ENCODE measurements at places on chromosomes 1 and 21.

DNA sequence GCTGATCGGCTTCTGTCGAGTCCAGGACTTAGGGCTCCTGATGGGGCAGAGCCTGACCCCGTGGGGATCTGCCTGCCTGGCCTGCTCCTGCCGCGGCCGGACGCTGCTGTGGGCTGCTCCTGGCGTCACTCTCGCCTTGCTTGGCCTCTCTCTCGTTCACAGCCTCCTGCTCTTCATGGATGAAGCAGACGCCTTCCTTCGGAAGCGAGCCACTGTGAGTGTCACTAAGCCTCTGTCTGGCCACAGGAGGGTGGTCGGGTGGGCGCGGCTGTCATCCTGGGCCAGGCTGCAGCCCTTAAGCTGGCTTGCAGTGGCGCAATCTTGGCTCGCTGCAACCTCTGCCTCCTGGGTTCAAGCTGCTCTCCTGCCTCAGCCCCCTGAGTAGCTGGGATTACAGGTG is 16.1 kb downstream of the ATAD3B start:
- DNase-seq = no peak

DNA sequence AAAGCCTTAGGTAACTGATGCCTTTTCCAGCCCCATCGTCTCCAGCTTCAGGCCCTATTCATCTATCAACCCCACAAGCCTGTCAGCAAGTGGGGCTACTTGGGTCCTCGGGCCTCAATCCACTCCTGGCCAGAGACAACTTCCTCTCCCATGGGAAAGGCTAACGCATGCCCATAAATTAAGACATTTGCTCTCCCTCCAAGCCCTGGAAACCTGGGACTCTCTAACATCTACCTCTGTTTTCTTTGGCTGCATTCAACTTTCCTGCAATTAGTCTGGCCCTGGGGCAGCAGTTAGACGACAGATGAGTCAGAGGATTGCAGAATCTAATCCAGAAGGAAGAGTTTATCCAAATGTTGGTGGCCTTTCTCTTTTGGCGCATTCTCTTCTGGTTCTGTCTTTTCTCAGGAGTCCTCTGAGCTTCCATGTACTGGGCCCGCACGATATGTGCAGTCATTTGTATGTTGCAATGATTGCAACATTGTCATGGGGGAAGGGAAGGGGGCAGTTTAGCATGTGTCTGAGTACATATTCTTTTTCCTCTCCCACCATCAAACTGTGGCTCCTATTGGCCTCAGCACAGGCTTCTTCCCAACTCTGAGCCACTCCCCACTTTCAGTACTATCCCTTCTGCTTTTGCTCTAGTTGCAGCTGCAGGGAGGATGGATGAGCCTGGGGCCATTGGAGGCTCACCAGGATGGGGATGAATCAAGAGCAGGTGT is 54.4 kb downstream of the NAV1 start:
- peak; percentile 61 for DNase-seq

DNA sequence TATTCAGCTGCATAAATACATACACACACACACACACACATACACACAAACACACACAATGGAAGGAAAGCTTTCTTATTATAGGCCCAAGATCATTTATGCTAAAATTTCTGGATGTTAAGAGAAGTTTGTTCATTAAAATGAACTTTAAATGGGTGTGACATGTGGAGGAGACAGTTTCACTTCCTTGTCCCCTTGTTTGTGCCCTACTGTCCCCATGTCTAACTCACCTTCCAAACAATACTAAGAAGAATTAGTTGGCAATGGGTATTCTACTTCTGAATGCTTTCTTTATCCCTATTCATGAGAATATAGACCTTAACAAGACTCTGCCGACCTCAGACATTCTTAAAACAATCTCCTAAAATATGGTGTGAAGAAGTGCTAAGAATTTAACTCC is 63.5 kb upstream of the NRIP1 start:
- no peak for DNase-seq

DNA sequence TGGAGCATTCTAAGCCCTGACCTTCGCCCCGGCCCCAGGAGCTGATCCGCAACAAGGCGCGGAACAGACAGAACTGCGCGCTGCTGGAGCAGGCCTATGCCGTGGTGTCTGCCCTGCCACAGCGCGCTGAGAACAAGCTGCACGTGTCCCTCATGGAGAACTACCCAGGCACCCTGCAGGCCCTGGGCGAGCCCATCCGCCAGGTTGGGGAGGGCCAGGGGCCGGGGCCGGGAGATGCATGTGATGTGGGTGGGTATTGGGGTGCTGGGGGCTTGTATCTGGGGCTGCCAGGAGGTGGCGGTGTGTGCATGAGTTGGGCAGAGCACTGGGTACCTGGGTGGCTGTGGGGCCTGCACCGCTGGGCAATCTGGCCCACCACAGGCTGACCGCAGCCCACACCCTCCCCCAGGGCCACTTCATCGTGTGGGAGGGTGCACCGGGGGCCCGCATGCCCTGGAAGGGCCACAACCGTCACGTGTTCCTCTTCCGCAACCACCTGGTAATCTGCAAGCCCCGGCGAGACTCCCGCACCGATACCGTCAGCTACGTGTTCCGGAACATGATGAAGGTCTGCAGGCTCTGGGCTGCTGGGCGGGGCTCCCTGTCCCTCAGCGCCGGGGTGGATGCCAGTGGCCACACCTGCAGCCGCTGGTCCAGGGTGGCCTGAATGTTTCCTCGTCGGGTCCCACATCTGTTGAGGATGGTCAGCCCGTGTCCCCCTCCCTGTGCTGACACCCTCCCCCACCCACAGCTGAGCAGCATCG is 65.8 kb downstream of the TRIM11 start:
- DNase-seq = no peak

GRCh38 chr1:21297975-21298374 is 7.7 kb upstream of the ECE1 start:
- no peak for DNase-seq

DNA sequence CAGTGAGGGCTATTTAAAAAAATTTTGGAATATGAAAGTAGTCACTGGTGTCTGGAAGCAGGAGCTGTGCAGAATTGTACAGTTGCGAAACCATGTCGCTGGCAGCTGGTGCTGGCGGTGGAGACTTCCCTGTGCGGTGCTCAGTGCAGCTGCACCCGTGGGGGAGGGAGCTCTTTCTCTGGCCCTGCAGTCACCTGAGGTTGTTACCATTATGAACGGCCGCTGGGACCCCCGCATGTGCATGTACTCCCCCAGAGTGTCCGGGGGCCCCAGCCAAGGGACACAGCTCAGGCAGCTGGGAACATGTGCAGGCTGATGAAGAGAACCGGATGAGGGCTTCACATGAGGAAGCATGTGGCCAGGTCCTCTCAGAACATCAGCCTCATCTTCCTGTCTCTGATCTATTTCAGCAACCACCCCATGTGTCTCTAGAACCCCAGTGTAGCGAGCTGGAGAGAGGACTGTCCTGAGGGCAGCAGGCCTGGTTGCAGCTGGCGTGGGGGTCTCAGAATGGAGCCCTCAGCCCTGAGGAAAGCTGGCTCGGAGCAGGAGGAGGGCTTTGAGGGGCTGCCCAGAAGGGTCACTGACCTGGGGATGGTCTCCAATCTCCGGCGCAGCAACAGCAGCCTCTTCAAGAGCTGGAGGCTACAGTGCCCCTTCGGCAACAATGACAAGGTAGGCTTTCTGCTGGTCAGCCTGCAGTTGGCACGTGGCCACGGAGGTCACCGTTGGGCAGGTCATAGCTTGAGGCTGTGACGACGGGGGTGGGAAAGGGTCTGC is at the start of gene TRPM2:
TRPM2 (plus strand) TSS at position 431 of the 780 bp plus-strand sequence; CDS start at position 511, 80 bp downstream.
- peak; percentile 97 for DNase-seq

GRCh38 chr1:99606306-99606705 is 39.6 kb upstream of the PALMD start:
- no peak for DNase-seq

DNA sequence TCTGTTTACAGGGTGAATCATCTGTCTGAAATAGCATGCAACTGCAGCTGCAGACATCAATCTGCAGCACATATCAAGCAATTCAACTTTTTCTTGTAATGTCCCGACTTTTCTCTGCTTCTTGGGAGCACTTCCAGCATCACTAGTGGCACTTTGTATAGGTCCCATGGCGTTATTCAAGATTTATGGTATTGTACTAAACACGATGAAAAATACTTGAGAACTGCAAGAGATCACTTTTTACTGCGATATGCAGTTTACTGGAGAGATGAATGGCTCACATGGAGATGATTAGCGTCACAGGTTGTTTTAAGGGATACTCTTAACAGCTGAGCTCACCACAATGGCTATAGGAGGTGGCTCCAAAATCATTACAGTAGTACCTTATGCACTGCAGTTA is 7.2 kb upstream of the SCMH1 start:
- DNase-seq = no peak

DNA sequence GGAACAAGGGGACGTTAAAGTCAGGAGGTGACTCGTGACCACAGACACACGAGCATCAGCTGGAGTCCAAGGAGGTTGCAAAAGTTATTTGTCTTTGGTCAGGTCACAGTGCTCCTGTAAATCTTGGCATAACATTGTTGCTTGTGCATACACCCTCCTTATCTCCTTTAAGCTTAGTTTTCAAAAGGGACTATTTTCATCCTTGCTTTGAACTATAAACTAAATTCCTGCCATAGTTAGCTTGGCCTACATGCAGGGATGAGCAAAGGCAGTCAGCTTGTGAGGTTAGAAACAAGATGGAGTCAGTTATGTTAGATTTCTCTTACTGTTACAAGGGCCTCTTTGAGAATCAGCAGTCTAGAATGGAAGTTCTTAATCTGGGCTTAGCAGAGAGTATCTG is 28.0 kb upstream of the FASLG start:
- no peak for DNase-seq

- DNase-seq = no peak
Observed at GRCh38 chr1:25795946-25796810, 3.8 kb upstream of the SELENON start.

DNA sequence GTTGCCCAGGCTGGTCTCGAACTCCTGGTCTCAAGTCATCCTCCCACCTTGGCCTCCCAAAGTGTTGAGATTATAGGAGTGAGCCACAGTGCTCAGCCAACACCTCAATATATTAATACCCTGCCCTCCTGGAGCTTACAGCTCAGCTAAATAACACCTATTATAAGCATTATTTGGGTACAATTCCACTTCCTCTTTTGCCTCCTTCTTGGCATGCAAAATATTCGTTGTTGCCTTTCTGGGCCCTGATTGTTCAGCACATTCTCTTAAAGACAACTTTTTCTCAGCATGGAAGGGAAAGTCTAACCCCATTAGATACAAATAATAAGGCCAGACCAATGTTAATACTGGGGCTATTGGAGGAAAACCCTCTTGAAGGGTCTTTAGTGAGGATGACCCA is 2.8 kb downstream of the PAQR7 start:
- no peak for DNase-seq

- no peak for DNase-seq
Observed at GRCh38 chr1:18924221-18924691, 21.9 kb upstream of the ALDH4A1 start.

DNA sequence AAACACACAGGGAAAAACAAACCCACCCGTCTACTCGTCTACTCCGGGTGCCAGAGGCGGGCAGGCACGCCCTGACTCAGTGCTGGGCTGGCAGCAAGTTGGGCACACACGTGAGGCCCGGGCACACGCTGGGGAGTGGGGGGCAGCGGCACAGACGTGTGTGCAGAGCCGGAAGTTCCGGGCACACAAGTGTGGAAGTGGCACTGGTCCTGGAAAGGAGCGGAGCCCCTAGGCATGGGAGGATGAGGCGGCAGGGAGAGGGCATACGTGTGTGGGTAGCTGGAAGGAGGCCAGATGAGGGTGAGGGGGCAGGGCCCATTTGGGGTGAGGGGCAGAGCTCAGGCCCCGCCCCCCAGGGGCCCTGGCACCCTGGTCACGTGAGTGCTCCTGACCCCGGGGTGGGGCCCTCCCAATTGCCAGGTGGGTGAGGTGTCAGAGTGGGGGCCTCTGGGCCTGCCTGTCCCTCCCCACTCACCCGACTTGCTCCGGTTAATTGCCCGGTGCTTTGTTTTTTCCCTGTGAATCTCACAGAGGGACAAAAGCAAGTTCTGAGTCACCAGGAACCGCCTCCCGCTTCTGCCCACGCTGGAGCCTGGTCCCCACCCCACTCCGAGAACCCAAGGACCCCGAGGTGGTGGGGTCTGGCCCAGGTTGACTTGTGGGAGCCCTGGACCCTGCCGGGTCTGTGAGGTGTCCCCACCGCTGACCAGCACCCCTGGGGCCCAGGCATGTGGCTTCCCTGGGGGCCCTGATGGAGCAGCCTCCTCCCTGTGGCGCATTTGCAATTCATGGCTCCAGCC is 104.8 kb upstream of the CASZ1 start:
- DNase-seq = no peak

DNA sequence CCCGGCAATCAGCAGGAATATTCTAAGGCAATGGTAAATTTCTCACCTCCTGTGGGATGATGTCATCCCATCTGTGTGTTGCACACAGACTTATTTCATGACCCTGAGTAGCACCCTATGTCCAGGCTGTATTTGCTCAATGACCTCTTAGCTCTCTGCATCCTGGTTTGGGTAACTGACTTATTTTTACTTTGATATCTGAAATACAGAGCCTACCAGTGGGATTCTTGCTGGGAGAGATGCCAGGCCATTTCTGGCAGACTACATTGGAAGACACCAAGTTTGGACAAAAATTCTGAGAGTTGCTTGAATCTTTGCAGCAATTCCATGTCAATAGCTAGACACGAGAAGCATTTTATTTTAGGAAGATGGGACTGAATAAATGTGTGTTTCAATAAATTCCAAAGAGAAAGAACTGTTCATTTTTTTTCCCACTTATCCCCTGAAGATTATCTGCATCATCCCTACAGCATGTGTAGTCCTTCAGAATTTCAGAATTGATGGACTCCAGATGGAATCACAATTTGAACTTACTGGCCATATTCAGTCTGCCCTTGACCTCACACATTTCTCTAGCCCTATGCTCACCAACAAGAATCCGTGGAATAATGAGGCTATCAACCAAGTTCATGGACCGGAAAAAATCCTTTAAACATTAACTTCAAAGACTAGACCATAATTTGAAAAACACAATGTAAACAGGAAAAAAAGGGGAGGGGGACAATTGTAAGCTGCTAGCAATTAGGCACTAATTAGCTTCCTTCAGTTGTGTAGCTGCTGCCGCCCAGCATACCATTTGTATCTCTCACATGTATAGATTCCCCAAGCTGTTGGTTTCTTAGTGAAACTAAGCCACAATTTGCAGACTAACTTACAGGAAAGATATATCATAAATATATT is 226.5 kb downstream of the HMCN1 start:
- no peak for DNase-seq

GRCh38 chr21:17139696-17140095 is 373.1 kb upstream of the CXADR start:
- DNase-seq = no peak

GRCh38 chr1:20184997-20185833 is 681 bp upstream of the UBXN10 start:
- DNase-seq = peak; percentile 72

DNA sequence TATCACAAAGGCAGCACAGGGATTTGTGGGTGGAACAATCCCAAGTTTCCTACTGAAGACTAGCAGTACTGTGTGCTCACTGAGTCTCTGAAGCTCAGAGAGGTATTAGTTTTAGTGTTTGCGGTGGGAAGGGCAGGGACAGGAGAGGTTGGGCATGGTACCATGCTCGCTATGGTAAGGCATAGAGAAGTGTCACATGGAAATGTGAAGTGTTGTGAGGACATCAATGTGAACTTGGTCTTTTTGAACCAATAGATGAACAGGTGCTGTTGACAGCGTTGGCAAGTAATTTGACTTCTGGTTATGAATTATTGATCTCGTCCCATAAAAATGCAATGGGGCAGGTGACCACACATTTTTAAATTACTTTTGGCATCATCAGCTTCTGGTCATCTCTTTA is 55.8 kb upstream of the ADAMTS1 start:
- no peak for DNase-seq

- DNase-seq = no peak
Observed at GRCh38 chr21:16211339-16212303, 481.8 kb downstream of the USP25 start.

- no peak for DNase-seq
Observed at GRCh38 chr1:165114022-165114888, 242.3 kb downstream of the LMX1A start.
